Omental fat pad (tissue), 4 donors: ENCODE measurements at places on chromosomes 6 and 20. TPM values are rescaled to one million over a fixed set of nuclear protein-coding genes. Genes with fewer than 3 reads are reported as not detected.

DNA sequence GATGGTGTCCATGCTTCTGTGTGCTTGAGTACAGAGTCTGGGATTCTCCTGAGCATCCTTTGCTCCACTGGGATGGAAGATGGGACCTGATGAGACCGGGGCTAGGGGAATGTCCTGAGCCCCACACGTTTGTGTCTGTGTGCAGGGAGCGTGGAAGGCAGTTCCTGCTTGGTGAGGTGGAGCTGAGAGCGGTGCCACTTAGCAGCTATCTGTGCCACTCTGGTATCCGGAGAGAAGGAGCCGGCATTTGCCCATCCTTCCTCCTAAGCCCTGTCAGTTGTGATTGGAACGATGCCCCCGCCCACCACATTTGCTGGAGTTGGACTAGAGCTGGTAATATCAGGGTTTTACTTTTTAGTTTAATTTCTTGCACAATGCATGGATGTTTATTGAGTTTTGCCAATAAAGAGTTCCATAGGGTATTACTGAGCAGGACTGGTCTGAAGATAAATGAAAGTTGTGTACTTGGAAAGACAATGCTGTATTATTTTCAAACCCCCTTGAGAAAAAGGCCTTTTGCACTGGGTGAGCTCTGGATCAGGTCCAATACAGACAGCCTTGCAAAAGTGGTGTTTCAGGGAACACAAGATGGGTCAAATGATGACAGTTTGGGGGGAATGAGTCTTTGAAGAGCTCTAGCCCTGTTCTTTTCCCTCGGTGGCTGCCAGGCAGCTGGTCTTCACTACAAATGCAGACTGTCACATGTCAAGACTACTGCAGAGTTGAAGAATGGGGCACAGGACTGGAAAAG is 130.8 kb downstream of the SYCP2 start:
- DNase-seq: no peak

DNA sequence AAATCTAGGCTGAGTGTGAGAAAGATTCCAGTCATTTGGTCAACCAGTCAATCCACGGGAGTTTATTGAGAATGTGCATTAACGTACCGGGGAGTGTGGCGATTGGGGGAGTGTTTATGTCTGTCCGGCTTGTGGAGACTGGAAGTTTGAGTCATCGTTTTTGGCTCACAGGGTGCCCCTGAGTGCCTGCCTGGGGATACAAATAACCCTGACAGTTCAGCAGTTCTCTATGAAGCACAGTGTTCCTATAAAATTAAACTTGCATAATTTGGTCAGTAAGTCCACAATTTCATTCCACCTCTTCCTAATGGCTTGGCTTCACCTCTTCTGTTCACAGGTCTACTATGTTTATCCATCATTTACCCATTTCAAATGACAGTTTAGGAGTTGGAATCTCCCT is 72.6 kb upstream of the PLEKHG1 start:
- no peak for DNase-seq

- DNase-seq: no peak
Observed at GRCh38 chr6:36830577-36830976, 8.7 kb downstream of the CPNE5 start.

Gene SAMD5
- 2.6 TPM for total RNA-seq

Gene LY6G5C
- total RNA-seq: 4.5 TPM
